Cerebellum (tissue), 4 donors: ENCODE measurements at places on chromosomes 4 and X.
A peak's percentile ranks its signal among the peaks of the same experiment; 100 is the strongest.

DNA sequence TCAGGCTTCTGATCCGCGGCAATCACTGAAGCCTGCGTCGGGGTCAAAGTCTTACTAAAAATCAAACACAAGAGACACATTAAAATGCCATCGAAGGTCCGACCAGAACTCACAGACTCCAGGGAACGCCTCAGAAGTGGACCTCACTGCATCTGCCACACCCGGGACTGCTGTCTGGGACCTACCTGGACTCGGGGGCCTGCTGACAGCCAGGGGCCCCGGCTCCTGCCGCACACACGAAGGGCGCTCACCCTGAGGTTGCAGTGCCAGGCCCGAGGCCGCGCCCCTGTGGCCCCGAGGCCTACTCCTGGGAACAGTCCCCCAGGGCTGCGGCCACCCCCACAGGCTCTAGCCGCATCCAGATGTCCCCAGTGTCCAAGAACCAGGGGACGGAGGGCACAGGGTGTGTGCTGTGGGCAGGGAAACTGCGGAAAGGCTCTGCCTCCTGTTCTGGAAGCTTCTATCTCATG lies 7.4 kb downstream of the CTBP1 start:
- DNase-seq = no peak

- peak; percentile 72 for DNase-seq
Observed at GRCh38 chr4:1207603-1208265, 35.4 kb upstream of the SPON2 start.

- no peak for DNase-seq
Observed at GRCh38 chr4:67038228-67038566, 507.1 kb downstream of the CENPC start.

DNA sequence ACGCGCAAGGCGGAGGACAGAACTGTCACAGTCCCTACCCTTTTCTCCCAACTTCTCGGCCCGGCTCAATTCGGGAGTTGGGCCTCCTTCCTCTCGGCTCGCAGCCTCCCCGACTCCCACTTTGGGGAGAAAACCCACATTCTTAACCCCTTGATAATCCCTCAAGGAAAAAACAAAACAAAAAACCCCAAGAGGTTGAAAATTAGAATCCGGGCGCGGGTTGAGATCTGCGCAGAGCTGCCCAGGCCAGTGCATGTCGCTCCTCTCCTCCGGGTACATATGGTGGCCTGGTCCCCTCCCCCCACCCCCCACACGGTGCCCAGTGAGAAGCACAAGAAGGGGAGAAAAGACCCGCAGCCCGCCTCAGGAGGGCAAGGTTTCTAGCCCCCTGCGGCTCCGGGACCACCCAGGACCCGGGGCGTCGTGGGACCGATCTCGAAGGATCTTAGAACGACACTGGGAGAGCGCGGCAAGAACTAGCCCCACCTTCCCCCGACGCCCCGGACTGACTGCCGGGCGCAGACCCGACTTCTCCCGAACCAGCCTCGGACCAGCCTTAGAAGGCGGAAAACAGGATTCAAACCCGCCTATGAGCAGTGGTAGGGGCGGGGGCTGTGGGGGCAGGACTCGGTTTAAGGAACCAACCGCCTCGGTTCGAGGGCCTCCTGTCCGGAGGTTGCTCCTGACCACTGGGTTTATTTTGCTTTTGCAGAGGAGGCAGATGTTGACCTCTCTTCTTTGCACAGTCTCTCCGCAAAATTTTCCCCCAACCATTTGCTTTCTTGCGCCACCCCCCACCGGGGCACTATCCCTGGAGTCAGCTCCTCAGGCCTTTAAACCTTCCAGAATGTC lies 2.5 kb upstream of the PDGFRA start:
- DNase-seq = no peak

DNA sequence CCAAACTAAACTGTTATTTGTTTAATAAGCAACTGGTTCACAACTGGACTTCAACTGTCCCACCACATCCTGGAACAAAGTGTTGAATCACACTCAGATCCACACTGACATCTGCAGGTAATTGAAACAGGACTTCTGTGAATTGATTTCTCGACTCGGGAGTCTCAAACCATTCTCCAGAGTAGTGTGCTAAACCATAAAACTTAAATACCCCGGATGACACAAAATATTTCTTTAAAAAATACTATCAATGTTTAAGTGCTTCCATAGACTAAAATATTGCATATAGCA lies 95.4 kb upstream of the PLAC1 start:
- DNase-seq = no peak
